Activated CD4-positive, alpha-beta T cell treated with anti-CD3 and anti-CD28 coated beads for 48 hours (primary cell): ENCODE measurements at places on chromosomes 11 and 22.

DNA sequence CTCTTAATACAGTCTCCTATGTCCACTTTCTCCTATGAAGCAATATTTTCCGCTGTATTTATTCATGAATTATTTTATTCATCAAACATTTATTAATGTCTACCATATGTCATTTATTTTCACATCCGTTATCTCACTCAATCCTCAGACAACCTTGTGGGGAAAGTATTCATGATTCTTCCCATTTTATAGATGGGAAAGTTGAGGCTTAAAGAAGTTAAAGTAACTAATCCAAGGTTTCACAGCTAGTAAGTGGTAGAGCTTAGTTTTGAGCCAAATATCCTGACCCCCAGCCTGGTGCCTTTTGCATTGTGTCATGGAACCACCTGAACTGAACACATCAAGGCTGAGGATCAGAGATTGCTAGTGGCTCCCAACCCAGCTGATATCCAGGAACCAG, 66.6 kb downstream of the ISX start:
- no peak for DNase-seq

- no peak for DNase-seq
Measured at GRCh38 chr11:102994105-102994504, 38.6 kb upstream of the MMP13 start.

DNA sequence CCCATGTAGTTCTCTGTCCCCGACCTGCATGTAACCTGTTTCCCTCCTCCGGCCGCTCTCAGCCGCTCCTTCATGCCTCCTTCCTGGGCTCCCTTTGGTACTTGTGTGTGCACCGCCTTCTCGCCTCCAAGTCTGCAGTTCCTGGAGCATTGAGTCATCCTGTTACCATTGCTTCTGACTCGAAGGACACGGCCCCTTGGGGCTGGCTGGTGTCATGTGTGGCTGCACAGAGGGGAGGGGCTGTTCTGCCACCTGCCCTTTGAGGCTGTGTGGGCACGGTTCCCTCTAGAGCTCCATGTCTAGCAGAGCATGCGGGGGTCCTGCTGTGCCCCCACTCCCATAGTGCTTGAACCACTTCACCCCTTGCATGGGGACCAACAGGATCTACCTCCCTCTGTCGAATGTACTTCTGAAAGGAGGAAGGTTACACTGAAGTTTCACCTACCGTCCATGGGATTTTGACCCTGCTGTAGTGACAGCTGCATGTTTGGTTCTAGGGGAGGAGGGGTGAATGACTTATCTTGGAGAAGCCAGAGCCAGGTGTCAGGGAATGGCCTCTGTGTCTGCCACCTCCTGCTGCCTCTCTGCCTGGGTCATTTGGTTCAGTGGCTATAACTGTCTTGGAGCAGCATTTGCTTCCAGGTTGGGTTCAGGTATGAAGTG, 39.6 kb downstream of the BCR start:
- peak; percentile 79 for DNase-seq

DNA sequence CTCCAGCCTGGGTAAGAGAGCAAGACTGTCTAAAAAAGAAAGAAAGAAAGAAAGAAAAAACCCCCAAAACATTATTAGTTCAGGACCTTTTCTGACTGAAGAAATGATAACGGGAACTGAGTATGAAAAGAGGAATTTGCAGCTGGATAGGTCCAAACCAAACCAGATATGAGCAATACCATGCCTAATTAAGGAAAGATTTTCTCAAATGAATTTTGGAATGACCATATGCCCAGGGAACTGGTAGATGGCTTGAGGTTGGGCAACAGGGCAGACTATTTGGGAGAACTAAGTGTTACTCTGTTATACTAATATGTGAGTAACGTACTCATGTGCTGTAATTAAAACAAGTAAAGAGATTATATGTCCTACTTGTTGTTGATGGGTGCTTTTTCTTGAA, 186.1 kb downstream of the TMEM135 start:
- DNase-seq, result no peak

DNA sequence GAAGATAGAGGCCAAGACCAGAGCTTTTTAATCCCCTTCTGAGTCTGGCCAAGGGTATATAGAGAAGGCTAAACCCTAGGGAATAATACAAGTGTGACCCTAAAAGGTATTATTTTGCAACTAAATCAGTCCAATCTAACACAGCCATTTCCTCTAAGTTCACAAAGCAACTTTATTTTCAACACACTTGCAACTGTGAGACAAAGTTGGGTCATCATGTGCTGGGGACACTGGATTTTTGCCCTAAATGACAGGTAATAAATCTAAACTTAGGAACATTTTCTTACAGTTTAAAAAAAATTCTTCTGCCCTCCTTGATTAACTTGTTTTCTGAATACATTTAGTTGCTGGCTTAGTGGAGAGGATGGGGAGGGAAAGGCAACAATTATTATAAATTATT, 78.3 kb downstream of the DDIAS start:
- no peak for DNase-seq

GRCh38 chr22:27105142-27106025, 448.0 kb downstream of the MIAT start:
- no peak for DNase-seq

DNA sequence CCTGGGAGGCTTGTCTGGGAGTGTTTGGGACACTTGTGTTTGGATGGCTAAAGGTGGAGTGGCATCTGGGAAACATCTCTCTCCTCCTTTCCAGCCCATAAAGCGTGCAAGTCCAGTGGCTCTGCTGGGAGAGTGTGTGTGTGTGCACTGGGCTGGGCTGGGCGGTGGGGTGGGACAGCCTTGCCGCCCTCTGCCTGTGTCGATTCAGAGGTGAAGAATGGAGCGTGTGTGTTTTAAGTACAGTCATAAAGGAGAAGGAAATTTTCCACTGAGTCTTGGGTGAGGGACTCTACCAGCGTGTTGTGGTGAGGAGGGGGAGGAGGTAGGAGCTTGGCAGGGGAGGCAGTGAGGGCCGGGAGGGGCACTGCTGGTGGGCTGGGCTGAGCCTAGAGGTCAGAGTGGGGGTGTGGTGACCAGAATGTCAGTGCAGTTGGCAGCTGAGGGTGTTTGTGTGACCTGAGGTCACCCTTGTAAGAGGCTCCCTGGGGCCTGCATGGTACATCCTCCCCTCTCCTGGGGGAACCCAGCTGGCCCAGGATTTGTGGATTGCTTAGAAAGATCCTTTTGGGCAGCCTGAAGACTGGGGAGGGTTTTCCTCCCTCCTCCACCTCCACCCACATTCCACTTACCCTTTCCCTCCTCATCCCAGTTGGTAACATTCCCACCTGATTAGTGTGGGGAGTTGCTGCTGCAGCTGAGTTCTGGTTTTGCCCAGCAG, 1.7 kb downstream of the TIMP3 start:
- no peak for DNase-seq

GRCh38 chr11:125281831-125282595, 117.5 kb downstream of the PKNOX2 start:
- peak; percentile 18 for DNase-seq

DNA sequence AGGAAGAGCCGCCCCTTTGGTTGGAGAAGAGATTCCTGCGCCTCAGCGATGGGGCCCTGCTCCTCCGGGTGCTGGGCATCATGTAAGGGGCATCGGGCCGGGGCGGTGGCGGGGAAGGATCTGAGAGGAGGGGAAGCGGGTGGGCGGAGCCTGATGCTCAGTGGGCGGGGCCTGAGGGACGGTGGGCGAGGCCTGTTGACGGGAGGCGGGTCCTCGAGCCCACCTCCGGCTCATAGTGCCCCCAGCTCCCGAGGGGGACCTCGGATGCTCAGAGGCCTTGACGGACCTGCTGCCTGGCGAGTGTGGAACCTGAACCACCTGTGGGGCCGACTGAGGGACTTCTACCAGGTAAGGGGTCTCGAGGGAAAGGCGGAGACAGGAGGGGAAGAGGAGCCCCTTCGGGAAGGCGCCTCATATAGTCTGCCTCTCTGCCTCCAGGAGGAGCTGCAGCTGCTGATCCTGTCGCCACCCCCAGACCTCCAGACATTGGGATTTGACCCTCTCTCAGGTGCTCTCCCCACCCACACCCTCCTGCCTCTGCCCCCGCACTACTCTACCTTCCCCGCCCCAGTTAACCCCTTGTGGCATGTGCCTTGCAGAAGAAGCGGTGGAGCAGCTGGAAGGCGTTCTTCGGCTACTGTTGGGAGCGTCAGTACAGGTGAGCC, 799 bp downstream of the CCDC88B start:
- peak; percentile 90 for DNase-seq

DNA sequence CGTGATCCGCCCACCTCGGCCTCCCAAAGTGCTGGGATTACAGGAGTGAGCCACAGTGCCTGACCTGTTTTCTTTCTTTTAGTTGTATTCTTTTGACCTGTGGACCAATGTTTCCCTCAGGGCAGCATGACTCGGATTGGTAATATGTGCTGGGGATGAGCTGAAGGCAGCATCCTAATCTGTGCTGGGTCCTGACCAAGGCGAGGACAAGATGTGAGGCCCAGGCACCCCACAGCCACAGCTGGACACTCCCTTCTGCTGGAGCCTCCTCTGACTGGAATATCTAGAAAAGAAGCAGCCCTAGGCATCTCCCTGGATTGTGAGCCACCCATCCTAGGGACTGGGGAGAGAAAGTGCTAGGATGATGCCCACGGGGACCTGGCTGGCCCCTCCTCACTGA, 105.4 kb downstream of the PDE2A start:
- DNase-seq, result no peak

DNA sequence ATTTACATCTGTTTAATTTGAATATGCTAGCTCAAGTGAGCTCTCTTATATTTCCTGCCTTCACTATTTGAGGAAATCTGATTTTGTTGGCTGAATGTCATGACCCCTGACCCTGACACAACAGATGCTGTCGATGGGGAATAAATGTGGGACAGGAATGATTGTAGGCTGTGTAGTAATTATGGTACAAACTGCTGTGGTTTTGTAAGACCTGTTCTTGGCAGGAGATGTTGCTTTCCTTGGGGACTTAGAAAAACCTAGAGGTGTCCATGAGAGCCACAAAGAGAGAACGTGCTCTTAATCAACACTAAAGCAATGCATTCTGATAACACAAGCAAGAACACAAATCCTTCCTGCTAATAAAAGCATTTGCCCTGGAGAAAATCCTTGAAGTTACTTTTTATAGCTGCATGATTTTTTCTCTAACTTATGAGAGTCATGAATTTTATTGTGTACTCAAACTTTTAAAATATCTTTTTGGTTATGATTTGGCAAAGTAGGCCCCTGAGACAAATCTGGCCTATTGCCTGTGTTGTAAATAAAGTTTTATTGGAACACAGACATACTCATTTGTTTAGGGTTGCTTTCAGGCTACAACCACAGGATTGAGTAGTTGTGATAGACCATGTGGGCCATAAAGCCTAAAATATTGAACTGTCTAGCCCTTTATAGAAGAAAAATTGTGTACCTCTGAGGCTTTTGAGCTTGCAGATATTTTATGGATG, 90.2 kb downstream of the DDX10 start:
- no peak for DNase-seq

DNA sequence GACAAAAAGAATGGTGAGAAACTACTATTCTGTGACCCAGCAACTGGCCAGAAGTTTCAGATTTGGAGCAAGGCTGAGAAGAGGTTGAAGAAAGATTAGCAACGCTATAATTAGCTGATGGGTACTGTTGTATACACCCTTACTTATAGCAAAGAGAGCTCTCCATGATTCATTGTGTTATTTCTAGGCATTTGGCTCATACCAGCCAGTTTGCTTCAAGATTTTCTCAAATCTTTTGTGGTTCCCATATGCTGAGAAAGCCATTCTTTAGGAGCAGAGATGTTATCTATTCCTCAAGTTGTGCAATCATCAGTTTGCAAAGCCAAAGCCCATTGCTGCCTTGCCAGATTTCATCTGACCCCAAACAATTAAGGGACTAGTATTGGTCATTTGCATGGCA, 179.4 kb downstream of the ETS1 start:
- DNase-seq, result no peak

DNA sequence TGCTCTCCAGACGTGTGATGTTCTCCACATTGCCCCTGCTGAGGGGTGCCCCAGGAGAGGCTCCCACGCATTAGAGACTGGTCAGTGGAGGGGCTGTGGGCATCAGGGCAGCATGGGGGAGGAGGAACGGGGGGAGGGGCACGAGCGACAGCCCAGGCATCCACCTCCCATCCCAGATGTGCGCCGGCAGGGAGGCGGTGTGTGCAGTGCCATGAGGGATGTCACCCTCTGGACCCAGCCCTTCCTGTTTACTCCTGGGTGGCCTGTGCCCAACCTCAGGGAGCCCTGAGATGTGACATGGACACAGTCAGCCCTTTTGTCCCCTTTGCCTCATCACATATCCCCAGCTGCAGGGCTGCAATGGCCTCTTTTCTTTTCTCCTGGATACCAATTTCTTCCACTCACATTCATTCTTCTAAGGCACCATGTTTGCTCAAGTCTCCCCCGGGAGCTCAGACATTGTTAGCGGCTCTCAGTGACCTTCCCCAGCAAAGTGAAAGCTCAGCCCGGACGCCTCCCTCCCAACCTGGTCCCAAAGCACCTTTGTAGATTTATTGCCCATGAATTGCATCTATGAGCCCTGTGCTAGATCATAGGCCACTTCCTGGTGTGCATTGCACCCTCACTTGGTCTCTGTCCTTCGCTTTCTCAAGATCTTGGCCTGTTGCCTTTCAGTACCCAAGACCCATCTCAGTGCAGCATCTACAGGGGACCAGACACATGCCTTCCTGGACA, 150.6 kb downstream of the CEP164 start:
- DNase-seq, result no peak

DNA sequence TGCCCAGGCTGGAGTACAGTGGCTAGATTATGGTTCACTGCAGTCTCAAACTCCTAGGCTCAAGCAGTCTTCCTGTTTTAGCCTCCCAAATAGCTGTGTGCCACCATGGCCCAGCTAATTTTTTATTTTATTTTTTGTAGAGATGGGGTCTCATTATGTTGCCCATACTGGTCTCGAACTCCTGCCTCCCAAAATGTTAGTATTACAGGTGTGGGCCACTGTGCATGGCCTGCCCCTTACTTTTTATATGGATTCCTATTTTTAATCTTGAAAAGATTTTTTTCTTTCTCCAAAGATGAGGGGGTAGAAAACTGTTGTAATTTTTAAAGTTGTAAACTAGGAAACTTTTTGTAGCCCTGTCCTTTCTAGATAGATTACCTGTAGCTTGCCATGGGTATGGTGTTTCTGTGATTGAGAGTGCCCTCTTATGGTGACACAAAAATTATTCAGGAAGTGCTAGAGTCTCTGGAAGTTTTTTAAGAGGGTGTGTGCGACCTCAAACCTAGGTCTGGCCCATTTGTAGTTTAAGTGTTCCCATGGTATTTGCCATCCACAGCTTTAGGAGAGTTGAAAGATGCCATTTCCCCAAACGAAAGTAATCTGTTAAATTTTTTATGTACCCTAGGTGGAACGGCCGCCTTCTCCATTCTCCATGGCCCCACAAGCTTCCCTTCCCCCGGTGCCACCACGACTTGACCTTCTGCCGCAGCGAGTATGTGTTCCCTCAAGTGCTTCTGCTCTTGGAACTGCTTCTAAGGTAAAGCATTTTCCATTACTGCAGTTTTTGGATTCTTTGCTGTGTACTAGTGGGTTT, 32.4 kb downstream of the MCAM start:
- no peak for DNase-seq

GRCh38 chr11:118939953-118940598, 14.3 kb upstream of the BCL9L start:
- peak; percentile 80 for DNase-seq

GRCh38 chr11:114273890-114274635, 22.1 kb upstream of the NNMT start:
- no peak for DNase-seq

- no peak for DNase-seq
Measured at GRCh38 chr11:5671831-5672230, 13.0 kb downstream of the TRIM5 start.
